PC-9 (cell line): ENCODE measurements at places on chromosomes 1 and 21.

- DNase-seq: peak; percentile 85
These were observed at the start of gene PAQR7 for GRCh38 chr1:25875154-25875855. PAQR7 (minus strand) TSS chr1:25875708; CDS start chr1:25863839, 11,869 bp downstream.

DNA sequence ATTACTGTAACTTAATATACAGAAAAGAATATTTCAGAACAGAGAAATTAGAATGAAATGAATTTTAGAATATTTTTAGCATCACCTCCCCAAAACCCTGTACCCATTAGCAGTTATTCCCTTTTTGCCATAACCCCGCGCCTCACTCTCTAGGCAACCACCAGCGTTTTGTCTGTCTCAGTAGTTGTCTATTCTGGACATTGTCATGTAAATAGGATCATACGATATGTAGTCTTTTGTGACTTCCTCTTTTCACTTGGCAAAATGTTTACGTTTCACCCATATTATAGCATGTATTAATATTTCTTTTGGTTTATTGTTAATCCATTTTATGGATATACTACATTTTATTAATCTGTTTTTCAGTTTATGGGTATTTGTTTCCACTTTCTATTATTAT is 24.9 kb downstream of the SOAT1 start:
- DNase-seq: no peak

DNA sequence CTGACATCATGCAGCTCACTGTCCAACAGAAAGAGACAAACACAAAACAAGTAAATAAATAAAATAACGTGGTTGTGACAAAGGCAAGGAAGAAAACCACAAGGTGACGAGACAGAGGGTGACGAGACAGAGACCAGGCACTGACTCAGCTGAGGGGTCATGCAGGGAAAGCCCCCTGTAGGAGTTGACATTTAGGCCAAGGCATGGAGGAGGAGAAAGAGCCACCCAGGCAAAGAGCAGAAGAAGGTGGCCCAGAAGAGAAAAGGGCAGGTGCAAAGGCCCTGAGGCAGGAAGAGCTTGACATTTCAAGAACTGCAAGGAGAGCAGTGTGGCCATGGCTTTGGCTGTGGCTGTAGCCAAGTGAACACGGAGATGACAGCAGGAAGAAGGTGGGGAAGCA is 65.1 kb upstream of the ID3 start:
- DNase-seq: no peak

- DNase-seq: peak; percentile 30
These were observed 1.2 kb downstream of the C2CD4D start for GRCh38 chr1:151838222-151839081.

DNA sequence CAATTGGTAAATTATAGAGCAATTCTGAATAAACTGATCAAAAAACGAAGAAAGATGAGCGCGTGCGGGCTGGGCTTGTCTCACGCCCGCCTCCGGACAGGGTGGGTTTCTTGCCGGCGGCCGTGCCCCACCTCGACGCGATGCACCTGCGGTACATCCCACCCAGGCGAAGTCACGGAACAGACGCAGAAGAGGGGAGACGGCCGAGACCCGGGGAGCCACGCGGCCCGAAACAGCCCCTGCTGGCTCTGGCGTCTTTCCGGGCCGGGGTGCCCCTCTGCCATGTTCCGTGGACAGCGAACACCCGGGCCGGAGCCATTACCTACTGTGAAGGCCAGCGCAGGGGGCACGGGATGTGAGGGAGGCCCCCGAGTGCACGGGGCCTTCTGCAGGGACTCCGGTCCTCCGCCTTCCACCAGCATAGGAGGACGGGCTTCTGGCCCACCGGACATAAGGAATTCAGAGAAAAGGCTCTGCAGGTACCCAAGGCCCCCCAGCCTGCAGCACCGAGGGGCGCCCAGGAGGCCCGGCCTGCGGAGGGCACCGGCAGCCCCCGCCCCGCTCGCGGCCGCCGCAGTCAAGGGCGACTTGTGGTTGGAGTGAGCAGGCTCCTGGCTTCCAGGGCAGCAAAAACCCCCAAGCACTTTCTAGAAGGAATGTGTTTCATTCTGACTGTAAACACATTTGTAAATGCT is 7.6 kb upstream of the C1QTNF12 start:
- DNase-seq: no peak

GRCh38 chr1:218281285-218281684 is 3.8 kb upstream of the RRP15 start:
- no peak for DNase-seq

GRCh38 chr1:7885513-7886404 is 32.9 kb upstream of the UTS2 start:
- no peak for DNase-seq

- no peak for DNase-seq
These were observed 142.3 kb upstream of the COL6A1 start for GRCh38 chr21:45839274-45839673.

GRCh38 chr1:234691567-234691966 is 81.6 kb upstream of the IRF2BP2 start:
- no peak for DNase-seq

DNA sequence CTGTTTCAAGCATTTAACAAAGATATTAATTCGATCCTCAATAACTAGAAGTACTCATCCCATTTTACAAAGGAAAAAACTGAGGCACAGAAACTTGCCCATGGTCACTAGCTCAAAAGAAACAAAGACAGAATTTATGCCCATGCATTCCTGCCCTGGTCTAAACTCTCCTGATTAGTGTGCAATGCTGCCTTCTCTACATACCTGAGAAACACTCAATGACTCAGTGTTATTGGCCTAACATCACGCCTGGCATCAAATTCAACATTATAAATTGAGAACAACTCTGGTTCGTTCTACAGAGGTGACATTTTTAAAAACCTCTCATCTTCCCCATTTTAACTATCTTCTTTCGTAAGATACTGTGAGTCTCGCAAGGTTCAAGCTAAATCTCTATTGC is 5.2 kb downstream of the APP start:
- no peak for DNase-seq

DNA sequence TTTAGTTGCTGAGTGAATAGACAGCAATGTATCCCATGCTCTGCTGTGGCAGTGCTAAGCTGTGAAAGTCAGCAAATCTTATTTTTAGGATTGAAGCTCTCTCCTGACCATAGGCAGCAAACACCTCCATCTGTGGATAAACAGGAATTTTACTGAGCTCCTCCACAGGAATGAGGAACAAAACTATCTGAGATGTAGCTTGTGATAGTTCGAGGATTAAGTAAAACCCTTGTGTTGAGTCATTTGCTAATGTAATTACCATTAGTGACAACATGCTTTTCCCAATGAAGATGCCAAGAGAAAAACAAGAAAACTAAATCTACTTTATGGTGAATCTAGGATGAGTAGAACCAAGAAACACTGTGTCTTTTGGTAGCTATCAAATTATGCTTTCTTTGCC is 122.7 kb downstream of the CLEC20A start:
- no peak for DNase-seq

DNA sequence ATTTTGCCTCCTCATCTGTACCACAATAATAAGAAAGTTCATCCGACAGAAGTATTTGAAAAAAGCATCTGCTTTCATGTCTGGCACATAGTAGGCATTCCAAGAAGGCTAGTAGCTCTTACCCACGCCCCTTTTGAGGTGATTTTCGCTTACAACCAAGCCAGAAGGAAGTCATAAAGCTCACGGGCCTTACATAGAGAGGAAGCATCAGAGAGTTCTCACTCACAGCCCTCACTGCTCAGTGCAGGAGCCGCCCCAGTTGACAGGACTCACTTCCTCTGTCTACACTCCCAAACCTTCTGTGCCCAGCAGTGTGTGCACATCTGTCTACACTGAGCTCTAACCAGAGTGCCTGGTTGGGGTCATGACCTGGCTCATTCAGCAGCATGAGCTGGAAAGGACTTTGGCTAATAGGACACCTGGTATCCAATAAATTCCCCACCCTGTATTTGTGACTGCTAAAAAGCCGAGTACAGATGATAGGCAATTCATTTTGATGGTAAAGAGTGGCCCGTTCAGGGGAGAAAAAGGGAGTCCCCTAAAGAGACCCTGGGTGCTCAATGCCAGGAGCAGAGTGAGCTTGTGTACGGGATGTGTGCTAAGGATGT is 36.8 kb upstream of the DUSP10 start:
- no peak for DNase-seq

GRCh38 chr1:14420686-14421085 is 177.8 kb upstream of the KAZN start:
- no peak for DNase-seq

DNA sequence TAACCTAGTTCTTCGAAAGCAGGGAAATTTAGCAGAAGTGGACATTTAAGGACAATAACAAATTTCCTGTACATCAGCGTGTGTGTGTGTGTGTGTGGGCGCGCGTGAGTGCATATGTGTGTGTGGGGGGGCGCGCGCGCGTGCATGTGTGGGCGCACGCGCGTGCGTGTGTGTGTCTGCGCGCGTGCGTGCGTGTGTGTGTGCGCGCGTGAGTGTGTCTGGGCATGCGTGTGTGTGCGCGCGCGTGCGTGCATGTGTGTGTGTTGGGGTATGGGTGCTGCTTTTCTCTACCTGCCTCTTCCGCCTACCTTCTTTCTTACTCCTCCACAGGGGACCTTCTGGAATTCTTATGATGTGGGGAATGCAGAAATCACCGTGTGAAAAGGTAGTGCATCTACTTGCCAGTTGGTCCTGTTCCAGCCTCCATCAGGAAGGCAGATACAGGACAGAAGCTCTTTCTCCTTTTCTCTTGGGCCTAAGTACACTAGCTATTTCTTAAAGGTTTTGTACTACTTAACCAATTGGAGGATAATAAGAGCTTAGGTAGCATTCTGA is 165.4 kb upstream of the KCNK2 start:
- DNase-seq: no peak

GRCh38 chr1:159828581-159829272 is 2.1 kb downstream of the SLAMF8 start:
- DNase-seq: no peak

GRCh38 chr1:43314233-43314632 is 13.5 kb downstream of the TIE1 start:
- DNase-seq: no peak

DNA sequence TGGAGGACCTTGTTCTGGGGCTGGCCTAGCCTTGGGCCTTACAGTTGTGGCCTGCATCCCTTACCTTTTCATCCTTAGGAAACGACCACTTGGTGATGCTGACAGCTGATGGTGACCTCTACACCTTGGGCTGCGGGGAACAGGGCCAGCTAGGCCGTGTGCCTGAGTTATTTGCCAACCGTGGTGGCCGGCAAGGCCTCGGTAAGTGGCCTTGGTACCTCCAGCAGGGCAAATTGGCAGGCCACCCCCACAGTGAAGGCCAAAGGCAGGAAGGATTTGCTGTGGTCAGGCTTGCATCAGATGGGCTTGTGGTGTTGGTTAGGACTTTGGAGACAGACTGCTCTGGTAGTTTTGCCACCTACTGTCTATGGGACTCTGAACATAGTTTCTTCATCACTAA is 17.7 kb upstream of the TRNAU1AP start:
- no peak for DNase-seq

DNA sequence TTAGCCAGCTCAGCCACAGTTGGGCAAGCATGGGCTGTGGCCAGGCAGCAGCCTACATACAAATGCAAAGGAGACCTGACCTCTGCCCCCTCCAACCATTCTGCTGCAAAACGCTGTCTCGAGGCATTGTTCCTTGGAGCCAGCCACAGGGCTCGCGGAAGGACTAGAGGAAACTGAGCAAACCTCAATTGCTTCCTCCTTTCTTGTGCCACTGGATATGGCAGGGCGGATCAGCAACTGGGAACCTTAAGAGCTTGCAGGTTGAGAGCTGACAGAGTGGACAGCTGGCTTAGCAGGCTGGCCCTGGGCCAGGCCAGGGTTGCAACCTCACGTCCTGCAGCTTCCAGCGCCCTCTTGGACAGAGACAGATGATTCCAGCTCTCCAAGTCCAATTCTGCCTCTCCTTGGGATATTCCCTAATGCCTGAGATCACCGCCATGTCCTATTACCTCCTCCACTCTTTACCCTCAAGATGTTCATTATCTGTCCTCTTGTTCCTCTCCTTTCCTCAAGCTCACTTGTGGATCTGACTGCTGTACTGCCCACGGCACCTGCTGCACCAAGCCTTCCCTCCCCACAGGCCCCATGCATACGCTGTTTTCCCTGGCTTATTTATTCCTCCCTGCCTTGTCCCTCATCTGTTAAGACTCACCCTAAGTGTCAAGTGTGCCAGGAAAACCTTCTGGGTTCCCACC is 67.5 kb downstream of the SDC3 start:
- no peak for DNase-seq

DNA sequence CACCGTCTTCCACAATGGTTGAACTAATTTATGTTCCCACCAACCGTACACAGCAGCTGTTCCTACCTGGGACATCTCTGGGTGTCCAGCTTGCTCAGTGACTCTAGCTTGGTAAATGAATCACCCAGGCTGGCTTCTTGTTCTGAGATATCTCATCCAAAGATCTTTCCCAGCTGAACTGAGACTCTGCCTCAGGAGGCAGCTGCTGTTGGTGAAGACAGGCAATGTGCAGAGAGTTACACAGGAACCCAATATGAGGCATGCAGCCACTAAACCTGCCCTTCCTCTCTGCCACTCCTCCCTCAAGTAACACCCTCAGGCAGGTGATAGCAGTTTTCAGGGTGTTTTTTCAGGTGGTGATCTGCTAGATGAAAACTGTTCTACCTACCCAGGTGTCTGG is 14.0 kb upstream of the FOXO6 start:
- peak; percentile 80 for DNase-seq

- DNase-seq: peak; percentile 31
These were observed 1532.1 kb upstream of the TPTE start for GRCh38 chr21:8989261-8989711.

DNA sequence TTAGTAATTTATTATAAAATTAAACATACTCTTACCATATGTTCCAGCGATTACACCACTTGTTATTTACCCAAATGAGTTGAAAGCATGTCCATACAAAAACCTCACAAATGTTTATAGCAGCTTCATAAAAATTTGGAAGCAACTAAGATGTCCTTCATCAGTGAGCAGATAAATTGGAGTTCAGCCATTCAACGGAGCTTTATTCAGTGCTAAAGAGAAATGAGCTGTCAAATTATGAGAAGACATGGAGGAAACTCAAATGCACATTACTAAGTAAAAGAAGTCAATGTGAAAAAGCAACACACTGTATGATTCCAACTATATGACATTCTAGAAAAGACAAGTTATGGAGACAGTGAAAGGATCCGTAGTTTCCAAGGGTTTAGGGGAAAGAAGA is 606.7 kb upstream of the TMPRSS15 start:
- no peak for DNase-seq

GRCh38 chr1:119808491-119808890 is 2.8 kb downstream of the REG4 start:
- no peak for DNase-seq

GRCh38 chr1:40078512-40079333 is 18.3 kb downstream of the PPT1 start:
- DNase-seq: peak; percentile 65

DNA sequence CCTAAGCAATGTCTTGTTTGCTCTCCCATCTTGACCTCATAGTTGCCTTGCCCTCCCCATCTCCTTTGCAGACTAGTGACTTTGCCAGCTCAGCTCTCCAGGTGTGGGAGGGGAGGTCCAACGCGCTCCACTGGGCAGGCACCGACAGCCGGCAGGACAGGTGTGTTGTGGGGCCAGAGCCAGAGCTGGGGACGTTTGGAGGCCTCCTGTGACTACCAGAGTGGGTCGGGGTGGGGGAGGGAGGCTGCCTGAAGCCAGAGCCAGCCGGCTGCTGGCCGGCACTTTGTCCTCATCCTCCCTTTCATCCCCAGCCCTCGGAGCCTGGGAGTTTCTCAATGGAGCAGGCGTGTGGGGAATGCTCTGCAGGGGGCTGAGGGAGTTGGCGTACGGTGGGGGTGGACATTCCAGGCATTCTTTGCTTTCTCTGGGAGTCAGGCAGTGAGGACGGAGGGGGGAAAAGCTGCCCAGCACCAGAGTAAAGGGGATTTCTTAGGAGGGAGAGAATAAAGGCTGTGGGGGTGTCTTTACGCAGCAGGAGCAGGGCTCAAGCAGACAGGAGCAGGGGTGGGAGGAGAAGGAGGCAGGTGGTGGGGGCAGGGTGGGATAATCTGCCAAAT is 20.2 kb downstream of the NUAK2 start:
- peak; percentile 78 for DNase-seq
